ENCODE measurements at places on chromosomes 1 and 21.

- DNase-seq: no peak
Measured at GRCh38 chr1:178506669-178507068, 6.2 kb upstream of the TEX35 start.

GRCh38 chr1:107169615-107170014, 28.8 kb downstream of the NTNG1 start:
- DNase-seq: no peak

DNA sequence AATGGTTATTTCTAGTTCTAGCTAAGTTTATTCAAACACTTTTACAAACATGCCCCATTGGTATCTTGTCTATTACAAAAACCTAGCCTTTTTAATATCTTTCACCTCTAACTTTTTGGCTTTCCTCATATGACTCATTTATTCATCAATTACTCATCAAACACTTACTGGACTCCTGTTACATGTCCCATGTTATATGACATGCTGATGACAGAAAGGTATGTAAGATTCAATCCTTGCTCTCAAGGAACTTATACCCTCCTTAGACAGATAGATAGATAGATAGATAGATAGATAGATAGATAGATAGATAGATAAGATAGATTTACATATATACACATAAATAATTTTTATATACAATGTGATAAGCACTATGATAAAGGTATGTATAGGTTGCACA, 33.9 kb upstream of the INSL5 start:
- DNase-seq: no peak

- DNase-seq: no peak
Measured at GRCh38 chr1:201763455-201764140, 65.4 kb upstream of the IPO9 start.

GRCh38 chr21:45516671-45517151, 25.5 kb downstream of the SLC19A1 start:
- DNase-seq: no peak

GRCh38 chr1:246181241-246181640, 325.8 kb downstream of the SMYD3 start:
- DNase-seq: no peak

DNA sequence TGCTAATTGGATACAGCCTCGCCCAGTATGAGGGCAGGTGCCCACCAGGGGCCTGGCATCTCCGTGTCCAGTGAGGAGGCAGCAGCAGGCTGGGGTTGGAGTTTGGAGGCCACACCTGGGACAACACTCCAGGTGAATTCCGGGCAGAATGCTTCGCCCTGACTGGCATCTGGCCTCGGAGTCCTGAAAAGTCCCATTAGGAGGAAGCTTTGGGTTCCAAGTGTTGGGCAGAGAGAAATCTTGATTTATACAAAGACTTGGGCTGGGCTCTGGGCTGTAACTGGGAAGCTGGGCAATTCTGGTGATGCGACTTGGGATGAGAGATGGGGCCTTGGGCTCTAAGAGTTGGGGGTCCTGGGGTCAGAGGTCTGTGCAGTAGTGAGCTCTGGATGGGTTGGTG, 48.1 kb upstream of the CSF3R start:
- DNase-seq: no peak

GRCh38 chr1:100752791-100753190, 33.2 kb downstream of the VCAM1 start:
- DNase-seq: no peak

DNA sequence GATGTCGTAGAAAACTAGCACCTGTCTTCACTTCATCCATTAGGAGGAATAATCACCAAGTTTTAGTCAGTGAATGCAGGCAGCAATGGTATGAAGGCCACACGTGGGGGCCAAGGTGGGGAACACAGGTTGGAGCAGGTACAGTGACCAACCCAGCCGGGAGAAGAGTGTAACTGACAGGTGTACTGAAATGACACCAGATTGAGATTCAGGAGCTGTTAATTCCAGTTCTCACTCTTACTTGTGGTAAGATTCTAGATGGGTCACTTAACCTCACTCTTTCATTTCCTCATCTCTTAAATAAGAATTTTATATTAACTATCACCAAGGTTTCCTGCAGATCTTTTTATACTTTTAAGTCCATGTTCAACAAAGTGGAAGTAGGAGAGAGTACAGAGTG, 206.2 kb upstream of the PTBP2 start:
- DNase-seq: no peak

DNA sequence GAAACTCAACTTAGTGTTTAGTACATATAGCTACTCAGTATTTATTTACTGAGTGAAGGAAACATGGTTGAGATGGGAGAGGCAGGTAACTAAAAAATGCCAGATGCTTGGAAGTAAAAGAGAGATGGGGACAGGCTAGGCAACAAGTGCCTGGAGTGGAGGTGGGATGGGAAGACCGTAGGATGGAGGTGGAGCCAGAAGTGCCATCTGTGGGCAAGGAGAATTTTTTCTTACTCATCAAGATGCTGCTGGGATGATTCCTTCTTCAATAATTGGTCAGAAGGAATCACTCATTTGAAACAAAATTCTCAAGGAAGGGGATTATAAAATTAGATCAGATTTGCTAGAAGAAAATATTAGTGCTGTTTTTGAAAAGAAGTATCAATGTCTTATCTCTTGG, 72.9 kb downstream of the IFI44 start:
- no peak for DNase-seq

Data from breast epithelium (tissue), 4 donors.